ENCODE measurements at places on chromosomes 6 and 20.

GRCh38 chr6:111338843-111339242, 144.2 kb downstream of the REV3L start:
- no peak for DNase-seq

GRCh38 chr6:117776441-117776840, 101.2 kb downstream of the NUS1 start:
- DNase-seq: no peak

GRCh38 chr6:118706702-118707101, 55.3 kb upstream of the CEP85L start:
- DNase-seq: no peak

DNA sequence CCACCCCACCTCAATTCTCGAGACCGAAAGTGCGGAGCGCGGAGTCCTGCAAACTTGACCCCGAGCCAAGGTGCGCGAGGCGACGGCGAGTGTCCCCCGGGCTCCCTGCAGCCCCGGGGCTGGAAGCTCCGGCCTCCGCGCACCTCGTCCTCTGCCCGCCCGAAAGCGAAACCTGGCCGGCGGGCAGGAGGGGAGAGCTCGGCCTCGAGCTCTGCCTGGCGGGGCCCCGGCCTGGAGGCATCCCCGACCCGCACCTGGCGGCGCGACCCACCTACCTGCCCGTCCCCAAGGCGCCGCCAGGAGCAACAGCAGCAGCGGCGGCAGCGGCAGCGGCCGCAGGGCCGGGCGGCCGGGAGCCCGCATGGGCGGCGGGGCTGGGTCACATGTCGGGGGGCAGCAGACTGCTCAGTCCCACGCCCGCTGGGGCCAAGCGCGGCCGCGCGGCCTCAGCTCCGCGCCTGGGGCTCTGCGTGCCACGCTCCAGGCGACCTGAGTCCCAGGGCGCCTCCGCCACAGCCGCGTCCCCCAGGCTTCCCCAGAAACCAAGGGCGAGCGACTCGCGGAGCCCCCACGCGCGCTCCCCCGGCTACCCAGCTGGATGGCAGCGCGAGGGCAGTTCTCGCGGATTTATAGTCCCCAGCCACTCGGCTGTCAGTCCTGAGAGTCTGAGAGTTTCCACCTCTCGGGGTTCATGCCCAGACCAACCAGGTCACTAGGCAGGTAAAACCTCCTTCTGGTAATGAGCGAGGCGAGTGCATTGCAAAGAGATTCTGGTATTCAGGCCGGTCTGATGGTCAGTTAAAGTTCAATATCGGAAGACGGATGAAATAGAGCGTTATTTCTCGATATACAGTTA, at the start of gene IL20RA:
Gene IL20RA (minus strand): TSS at position 600 of the 856 bp plus-strand sequence. CDS start 237 bp downstream, at position 363.
- peak; percentile 52 for DNase-seq

GRCh38 chr6:151478670-151479069, 15.1 kb upstream of the CCDC170 start:
- DNase-seq: no peak

DNA sequence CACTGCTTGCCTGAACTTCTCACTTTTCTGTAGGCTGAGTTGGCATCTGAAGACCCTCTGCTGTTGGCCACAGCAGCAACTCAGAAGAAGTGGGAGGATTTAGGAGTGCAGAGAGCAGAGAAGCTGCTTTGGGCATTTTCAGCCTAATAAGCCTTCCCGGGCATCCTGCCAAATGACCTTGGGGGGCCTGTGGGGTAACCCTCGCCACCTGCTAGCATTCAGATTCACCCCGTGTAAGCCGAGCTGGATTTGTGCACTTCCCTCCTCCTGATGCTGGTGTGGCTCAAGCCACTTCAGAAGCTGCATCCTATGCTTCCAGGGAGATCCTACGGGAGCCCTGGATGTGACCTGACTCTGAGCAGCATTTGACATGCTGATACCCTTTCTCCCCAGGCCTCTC, 114.8 kb downstream of the LRFN2 start:
- no peak for DNase-seq

DNA sequence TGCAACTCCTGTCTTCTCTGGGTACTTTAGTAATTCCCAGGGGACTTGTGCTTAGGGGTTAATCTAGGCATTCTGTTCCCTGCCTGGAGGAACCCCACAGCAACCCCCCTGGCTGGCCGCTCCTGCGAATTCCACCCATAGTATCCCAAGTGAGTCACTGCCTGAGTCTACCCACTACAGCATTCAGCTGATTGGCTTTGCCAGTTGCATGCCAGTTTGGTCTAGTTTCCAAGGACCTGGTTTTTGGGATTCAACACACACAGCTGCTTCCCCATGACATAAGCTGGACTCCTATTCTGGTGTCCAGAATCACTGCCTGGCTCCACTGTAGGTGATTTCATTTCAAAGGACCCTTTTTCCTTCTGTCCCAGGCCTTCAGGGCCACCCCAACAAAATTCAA, 40.3 kb downstream of the PLCG1 start:
- DNase-seq: no peak

- DNase-seq: peak; percentile 28
Observed at GRCh38 chr6:129364037-129364436, 345.9 kb downstream of the ARHGAP18 start.

DNA sequence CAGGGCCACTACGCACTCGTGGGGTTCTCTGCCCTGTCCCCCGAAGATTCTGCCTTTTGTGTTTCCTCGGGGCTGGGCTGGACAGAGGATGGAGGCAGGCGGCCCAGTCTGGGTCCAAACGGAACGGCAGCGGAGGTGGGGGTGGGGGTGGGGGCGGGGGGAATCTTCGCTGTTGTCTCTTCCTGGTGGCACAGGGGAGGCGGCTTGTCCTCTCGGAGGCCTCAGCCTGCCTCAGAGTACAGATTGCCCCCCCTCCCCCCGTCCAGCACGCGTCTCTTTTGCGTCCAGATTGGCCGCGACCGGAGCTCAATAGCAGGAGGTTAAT, 1.4 kb upstream of the INSM1 start:
- no peak for DNase-seq

GRCh38 chr6:62530985-62531384, 245.0 kb upstream of the KHDRBS2 start:
- no peak for DNase-seq

DNA sequence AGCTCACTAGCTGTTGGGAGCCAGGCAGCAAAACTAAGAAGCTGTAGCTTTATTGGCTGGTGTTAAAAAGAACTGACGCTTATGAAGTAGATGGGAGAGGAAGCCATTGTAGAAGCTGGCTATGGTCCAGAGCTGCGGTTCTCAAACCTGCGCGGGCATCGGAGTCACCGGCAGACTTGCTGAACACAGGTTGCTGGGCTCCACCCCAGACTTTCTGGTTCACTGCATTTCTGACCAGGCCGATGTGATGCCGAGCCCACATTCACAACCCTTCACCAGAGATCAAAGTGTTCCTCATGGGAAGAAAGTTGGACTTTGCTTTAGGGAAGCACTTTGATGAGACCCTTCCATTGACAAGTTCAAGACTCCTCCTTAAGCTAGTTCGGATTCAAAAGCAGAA, 231.6 kb downstream of the QKI start:
- no peak for DNase-seq

GRCh38 chr20:36883977-36884535, 8.1 kb downstream of the TLDC2 start:
- DNase-seq: no peak

- no peak for DNase-seq
Observed at GRCh38 chr6:27742833-27743573, 169.2 kb downstream of the OR2B2 start.

DNA sequence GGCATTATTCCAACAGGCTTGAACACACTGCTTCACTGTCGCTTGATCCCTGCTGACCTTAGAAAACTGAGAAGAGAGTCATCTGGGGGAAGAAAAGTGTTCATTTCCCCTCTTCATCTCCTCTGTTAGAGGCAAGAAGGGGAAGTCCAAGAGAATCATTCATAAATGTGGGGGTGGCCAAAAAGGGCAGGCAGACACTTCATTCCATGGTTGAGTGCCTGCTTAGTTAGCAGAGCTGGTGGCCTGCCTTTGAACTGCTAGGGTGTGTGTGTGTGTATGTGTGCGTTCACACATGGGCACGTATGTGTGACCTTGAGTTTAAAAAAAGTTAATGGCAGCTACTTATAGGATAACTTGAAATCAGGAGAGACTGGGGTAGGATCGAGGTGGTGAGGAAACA, 39.4 kb upstream of the RFPL4B start:
- DNase-seq: no peak

DNA sequence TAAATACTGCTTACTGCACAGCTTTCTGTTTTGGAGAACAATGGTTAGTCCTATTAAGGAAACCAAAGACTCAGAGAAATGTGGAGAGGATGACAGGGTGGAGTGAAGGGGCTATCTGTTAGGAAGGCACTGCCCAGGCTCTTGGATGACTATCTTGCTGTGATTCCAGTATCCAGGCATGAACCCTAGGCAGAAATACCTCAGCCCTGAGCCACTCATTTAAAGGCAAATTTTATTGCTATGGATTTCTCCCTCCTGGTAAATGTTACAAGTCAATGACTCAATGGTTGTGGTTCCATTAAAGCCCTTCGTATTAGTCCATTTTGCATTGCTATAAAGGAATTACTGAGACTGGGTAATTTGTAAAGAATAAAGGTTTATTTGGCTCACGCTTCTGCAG, 25.9 kb downstream of the ADGRF4 start:
- DNase-seq: no peak

DNA sequence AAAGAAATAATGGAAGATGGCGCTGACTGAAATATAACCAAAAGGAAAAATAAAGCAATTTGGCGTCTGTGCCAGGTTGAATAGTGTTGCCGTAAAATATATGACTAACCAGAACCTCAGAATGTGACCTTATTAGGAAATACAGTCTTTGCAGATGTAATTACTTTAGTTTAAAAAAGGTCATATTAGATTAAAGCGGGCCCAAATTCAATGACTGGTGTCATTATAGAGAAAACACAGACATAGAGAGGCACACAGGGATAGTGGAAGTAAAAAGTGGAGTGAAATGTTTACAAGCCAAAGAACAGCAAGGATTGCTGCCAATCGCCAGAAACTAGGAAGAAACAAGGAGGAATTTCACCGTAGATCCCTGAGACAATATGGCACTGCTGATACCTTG, 521.2 kb downstream of the FRK start:
- DNase-seq: no peak

DNA sequence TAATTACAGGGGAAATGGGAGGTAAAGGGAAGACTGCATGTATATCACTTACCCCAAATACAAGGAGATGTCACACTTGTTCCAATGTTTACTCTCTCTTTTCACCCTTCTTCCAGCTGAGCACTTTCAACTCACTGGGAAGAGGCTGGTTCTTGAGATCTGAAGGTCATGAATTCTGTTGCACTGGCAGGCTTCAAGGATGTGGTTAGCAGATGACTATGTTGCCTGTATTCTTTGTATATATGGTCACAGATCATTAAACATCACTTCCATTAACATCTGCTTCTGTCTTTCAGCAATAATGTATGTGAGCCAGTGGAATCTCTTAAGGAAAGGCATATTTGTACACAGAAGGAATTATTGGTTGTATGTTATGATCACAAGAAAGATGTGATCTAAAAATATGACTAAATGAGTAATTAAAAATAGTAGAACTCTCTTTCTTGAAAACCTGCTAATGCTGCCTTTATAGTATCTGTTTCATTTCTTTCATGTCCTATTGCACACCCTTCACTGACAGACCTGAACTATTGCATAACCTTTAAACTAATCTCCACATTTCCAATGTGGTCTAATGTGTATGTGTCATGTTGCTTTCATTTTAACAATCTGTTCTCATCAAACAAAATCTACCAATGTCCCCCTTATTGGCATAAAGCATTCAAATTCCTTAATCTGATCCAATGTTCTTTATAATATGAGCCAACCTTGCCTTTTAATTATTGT, 131.4 kb upstream of the EPHA7 start:
- DNase-seq: no peak

GRCh38 chr6:8085053-8085511, 17.3 kb downstream of the EEF1E1 start:
- DNase-seq: no peak

- DNase-seq: no peak
Observed at GRCh38 chr6:162441991-162442390, 285.6 kb downstream of the PRKN start.

GRCh38 chr20:32789896-32790750, 27.9 kb downstream of the DNMT3B start:
- peak; percentile 57 for DNase-seq

GRCh38 chr6:106895703-106896040, 78.9 kb downstream of the CD24 start:
- DNase-seq: no peak

- no peak for DNase-seq
Observed at GRCh38 chr6:62146954-62147853, 138.8 kb downstream of the KHDRBS2 start.

GRCh38 chr20:25125636-25126035, 43.7 kb upstream of the VSX1 start:
- DNase-seq: no peak

DNA sequence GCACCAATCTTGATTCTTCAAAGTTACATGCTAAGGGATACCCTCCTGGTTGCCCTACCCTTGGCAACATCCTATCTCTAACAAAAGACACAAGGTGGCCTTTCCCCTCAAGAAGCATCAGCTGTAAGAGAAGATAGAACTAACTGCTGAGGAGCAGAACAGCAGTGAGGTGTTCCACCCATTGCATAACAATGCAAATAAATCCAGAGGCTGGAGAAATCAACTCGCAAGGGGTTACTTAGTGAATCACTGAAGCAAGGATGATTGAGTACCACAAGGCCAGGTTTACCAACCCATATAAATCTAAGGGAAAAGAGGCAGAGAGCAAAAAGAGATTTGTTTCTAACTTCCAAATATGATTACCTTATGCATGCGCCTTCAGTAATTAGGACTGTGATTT, 36.7 kb downstream of the F13A1 start:
- no peak for DNase-seq

DNA sequence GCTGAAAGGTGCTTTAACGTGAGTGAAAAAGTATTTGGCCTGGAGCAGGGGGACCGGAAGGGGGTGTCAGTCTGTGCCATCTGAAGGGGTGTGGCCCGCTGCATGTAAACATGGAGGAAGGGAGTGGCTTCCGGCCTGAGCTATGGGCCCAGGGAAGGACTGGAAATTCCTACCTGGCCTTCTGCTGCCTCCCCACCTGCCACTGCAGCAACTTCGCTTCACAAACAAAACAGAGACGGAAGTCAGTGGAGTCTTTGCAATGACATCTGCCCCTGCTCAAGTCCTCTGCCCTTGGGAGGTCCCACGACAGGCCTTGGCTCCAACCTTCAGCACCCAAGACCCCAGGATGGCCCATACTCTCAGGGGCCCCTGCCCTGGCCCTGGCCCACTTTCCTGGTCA, 28.1 kb upstream of the FOXP4 start:
- DNase-seq: no peak

- no peak for DNase-seq
Observed at GRCh38 chr6:44040786-44041185, 86.5 kb downstream of the MRPL14 start.

All from NCI-H774 (cell line).